Myometrial cell (primary cell): ENCODE measurements at places on chromosomes 12 and 14. TPM values are rescaled to one million over a fixed set of nuclear protein-coding genes. Genes with fewer than 3 reads are reported as not detected.

The NR1H4 gene
- under 0.01 and 0.35 TPM in 2 replicates for total RNA-seq

The RNU4-1 gene
- under 0.01 TPM in 1 of 2 replicates, not detected in the other for total RNA-seq

The TRPV4 gene
- total RNA-seq = 2.5 and 2.6 TPM in 2 replicates

The ETFBKMT gene
- total RNA-seq = 1.4 and 2.6 TPM in 2 replicates

The KRT83 gene
- total RNA-seq = not detected in 2 replicates

The MIPOL1 gene
- 1.7 and 3.7 TPM in 2 replicates for total RNA-seq

The CLEC4A gene
- 0.86 TPM in 1 of 2 replicates, not detected in the other for total RNA-seq

The COCH gene
- not detected in 2 replicates for total RNA-seq

The SIX1 gene
- total RNA-seq = under 0.01 and 0.18 TPM in 2 replicates

The CD163 gene
- not detected in 2 replicates for total RNA-seq

The SDR9C7 gene
- total RNA-seq = not detected in 2 replicates

The RTL1 gene
- not detected in 2 replicates for total RNA-seq

The PHETA1 gene
- 13.3 and 32.1 TPM in 2 replicates for total RNA-seq
